Ureter (tissue), 1 donor: ENCODE measurements at places on chromosomes 2 and 18. TPM values are rescaled to one million over a fixed set of nuclear protein-coding genes. Genes with fewer than 3 reads are reported as not detected.

MC5R gene
- total RNA-seq: not detected

DNA sequence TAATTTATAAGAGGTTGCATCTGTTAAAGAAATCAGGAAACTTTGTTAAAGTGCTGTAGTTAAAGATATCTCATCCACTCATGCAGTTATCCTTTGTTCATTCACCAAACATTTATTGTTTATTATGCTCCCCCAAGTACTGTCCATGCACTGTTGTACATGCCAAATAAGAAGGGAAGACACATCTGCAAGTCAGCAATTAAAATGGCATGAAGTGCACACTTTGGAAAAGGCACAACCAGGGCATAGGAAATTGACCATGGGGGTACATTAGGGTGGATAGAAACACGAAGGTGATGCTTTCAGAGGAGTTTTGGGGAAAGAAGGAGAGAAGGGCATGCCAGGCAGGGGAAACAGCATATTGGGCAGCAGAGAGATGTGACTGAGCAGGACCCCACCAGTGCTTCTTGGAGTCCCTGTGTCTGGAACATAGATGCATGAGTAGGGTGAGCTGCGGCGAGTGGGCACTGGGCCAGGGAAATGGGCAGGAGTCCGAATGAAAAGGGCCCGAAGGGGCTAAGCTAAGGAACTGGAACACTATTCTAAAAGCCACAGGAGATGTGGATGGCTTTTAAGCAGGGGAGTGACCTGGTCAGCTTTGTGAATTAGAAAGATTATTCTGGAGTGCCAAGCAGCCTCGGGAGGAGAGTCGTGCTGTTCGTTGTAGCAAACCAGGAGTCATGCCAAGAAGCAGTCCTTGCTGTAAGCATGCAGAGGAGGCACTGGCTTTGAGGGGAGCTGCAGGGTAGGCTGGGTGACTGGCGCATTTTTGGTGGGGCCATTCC is 316.3 kb downstream of the AGPS start:
- no peak for DNase-seq

GRCh38 chr2:219250049-219250781 is 2.8 kb upstream of the TUBA4B start:
- no peak for DNase-seq

- DNase-seq: no peak
These were observed 24.5 kb downstream of the PTPN18 start for GRCh38 chr2:130380096-130380934.

RTTN gene
- total RNA-seq: 15.7 TPM

SNX17 gene
- 102 TPM for total RNA-seq

DNA sequence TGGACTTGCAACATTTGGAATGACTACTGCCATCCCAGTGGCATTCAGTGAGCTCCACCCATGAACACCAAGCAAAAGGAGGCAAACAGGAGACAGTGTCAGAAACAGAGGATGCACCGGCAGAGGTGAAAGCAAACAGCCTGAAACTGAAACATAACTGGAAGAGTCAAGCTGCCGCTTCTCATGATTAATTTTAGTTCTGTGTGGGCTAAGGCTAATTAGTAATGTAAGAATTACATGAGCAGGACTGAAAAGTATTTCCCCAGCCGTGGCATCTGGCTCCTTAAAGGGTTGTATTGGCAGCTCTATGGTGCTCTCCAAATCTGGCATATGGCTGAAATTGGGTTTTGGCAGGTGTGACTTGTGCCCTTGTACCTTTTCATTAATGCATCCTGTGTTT is 1108.1 kb downstream of the TSN start:
- DNase-seq: no peak

ZRANB3 gene
- 16.5 TPM for total RNA-seq

DNA sequence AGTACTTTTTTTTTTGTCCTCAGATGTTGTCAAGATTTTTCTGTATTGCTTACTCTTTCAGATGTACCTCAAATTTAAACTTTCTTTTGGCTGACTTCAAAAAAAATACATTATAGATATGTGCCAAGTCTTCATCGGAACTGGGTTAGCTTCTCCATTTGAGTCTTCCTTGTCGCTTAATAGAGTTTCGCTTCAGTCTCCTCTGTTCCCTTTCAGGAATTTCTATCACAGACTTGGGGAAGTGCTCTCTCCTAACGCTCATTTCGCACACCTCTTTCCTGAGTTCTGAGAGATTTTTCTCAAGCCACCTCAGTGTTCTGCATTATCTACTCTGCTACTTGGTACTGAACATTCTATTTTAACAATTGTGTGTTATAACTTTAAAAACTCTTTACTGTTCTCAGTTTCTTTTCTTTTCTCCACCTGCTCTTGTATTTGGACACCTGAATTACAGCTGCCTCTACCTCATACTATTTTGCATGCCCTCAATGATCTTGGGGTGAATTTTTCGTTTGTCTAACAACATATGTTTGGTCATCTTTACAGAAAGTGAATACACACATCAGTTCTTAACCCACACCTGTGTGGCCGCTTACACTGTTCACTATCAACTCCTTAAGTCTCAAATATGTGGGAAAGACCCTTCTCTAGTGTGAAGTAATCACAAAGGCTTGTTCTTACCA is 16.5 kb downstream of the PTPN2 start:
- no peak for DNase-seq

SCN9A gene
- total RNA-seq: 3.1 TPM

GRCh38 chr2:41926614-41927580 is 120.9 kb upstream of the PKDCC start:
- no peak for DNase-seq

- DNase-seq: no peak
These were observed 6.2 kb downstream of the IL36B start for GRCh38 chr2:113046465-113046864.

DNA sequence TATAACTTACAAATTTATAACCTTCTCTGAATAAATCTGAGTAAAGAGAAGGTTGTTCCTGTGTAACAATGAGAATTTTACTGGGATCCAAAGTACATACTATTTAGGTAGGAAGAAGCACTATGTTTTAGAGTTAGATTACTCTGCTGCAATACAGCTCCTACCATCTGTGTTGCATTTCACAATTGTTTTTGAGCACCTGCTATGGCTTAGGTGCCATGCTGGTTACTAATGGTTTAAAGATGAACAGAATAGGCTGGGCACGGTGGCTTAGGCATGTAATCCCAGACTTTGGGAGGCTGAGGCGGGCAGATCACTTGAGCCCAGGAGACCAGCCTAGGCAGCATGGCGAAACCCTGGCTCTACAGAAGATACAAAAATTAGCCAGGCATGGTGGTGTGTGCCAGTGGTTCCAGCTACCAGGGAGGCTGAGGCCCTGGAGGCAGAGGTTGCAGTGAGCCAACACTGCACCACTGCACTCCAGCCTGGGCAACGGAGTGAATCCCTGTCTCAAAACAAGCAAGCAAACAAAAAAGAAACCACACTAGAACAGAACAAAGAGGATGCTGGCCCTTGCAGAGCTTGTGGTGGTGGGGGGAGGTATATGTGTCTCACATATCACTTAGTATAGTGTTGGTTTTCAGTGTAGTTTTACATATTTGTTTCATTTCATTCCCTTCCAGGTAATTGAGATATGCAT is 56.7 kb downstream of the SPTBN1 start:
- DNase-seq: no peak

DSC2 gene
- total RNA-seq: 5.1 TPM

- DNase-seq: no peak
These were observed 58.8 kb upstream of the CRIM1 start for GRCh38 chr2:36296798-36297197.

RAPGEF4 gene
- 18.6 TPM for total RNA-seq

GRCh38 chr2:48284621-48285212 is 245.2 kb upstream of the STON1 start:
- no peak for DNase-seq

DNA sequence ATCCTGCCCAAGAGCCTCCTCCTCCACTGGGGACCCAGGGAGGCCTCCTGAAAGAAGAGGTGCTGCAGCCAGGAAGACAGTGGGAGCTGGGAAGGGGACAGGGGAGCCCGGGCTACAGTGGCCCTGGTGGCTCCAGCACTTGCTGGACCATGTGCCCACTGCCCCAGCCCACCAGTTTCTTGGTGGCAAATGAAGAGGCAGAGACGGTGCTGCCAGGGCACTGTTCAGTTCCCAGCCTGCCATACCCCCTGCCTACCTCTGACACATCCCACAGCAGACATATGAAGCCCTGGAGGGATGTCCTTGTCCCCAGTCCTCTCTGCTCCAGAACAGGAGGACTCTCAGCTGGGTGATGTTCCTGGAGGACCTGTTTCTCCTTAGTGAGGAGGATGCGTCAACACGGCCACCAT is 3.7 kb downstream of the RAMP1 start:
- peak; percentile 39 for DNase-seq

GRCh38 chr2:47640356-47640755 is 142.6 kb upstream of the MSH6 start:
- no peak for DNase-seq

- DNase-seq: no peak
These were observed 8.5 kb upstream of the SPATS2L start for GRCh38 chr2:200297989-200298388.
